ENCODE measurements at places on chromosomes 1 and 21.

- no peak for DNase-seq
These were observed 72.2 kb upstream of the LYST start for GRCh38 chr1:235938709-235939479.

DNA sequence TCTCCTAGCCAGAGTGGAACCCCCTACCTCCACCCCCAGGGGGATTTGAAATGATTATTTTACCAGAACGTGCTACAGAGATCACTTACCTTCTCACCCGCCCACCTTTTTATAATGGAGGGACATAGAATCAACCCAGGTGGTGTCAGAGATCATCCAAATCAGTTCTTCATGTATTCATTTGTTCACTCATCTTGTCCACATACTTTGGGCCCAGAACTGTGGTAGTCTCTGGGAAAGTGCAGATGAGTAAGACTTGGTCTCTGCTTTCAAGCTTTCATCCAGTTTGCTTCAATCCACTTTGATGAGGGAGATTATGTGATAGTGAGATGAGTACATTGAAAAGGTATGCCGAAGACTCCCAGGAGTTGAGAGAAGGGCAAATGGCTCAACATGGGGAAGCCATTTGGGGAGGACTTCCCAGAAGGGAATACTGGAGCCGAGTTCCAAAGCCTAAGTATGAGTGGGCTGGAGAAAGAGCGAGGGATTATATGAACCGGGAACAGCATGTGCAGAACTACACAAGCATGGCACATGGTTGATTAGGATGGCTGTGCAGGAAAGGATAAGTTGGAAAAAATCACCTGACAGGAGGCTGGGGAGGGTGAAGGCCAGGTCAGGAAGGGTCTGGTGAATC, 1.9 kb downstream of the FGGY start:
- DNase-seq, result no peak

DNA sequence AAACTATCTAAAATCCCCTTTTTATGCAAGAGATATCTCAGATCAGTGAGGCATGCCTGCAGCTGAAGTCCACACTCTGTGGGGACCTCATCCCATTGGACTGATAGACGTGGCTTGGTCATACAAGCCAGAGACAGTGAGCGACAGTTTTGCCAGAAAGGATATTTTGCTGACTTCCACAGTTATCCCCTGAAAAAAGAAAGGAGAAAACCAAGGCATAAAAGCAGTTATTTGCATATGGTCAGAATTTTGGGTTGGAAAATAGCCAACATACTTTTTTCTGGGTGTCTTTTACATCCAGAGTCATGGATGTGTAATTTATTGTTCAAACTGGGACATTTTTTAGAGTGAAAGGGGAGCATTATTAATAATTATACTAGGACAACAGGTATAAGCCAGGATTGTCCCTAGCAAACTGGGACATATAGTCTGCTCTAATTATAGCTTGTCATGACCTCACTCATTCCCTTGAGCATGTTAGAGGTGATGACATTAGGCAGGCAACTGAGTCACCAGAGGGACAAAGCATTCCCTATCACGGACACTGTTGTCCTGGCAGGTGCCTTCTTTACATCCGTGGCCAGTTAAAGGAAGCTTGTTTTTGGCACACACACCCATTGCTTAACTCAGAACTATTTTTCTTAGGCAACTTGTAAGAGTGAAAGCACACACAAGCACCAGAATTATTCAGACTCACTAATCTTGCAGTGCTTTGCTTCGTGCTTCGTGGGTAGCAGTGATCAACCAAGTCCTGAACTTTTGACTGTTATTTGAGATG, 65.5 kb downstream of the PRRX1 start:
- no peak for DNase-seq

GRCh38 chr1:50703240-50703639, 256.8 kb downstream of the FAF1 start:
- DNase-seq, result no peak

GRCh38 chr1:78254517-78254916, 208.8 kb downstream of the GIPC2 start:
- DNase-seq, result no peak

DNA sequence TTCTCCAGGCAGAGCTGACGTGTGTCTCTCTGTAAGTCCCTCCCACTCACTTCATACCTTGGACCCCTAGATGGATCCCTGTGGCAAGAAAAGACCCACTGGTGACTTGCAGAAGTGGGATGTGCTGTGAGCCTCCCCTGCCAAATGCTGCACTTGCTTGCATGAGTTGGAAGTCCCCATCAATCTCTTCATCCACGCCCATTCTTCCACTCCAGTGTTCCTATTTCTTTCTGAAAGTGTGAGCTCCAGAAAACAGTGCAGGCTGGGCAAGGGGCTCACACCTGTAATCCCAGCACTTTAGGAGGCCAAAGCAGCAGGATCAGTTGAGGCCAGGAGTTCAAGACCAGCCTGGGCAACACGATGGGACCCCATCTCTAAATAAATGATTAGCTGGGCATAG, 254.1 kb upstream of the IRF2BP2 start:
- DNase-seq, result no peak

DNA sequence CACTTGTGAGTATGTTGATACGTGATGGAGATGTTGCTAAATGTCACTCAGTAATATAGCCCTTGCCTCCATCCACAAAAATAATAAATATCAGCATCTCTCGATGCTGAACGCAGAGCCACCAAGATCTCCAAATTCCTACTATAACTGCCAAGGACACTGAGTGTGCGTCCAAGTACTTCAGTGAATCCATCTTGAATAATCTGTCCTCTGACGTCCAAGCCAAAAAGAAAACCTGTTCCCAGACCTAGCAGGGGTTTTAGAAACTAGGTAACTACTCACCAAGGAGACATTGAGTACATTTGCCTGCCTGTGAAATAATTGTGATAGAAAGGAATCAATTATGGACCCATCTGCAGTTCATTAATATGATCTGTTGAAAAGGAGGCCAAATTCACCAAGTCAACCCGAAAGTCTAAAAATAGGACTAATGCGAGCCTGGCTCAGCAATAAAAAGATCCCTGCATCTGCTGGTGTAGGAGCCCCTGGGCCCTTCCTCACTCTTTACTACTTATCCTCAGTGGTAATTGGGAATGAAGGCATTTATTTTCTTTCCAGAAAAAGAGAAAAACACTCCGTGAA, 226.9 kb upstream of the IRF2BP2 start:
- no peak for DNase-seq

GRCh38 chr1:207069061-207069460, 16.0 kb downstream of the PFKFB2 start:
- DNase-seq, result no peak

DNA sequence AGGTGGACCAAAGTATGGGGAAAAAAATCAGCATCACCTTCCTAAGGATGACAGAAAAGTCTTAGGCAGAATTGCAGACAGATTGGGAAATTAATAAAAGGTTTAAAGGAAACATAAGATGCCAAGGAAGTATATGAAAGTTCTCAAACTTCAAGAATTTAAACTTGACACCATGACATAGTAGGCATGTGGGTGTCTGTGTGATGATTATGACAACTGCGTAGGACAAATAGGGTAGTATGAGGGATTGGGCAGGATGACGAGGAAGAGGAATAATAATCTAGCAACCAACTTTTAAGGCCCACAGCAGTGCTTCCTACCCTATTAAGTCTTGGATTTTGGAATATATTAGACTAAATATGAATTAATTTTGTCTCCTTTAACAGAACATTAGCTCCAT, 52.4 kb downstream of the HNRNPR start:
- DNase-seq, result no peak

GRCh38 chr1:77524038-77524437, 158.4 kb downstream of the ZZZ3 start:
- DNase-seq, result no peak

- DNase-seq, result no peak
These were observed 60.2 kb upstream of the CFAP126 start for GRCh38 chr1:161427733-161428516.

- DNase-seq, result peak; percentile 76
These were observed 3.2 kb downstream of the ATP8B2 start for GRCh38 chr1:154328318-154329151.

- no peak for DNase-seq
These were observed 264.0 kb downstream of the CTH start for GRCh38 chr1:70674941-70675685.

DNA sequence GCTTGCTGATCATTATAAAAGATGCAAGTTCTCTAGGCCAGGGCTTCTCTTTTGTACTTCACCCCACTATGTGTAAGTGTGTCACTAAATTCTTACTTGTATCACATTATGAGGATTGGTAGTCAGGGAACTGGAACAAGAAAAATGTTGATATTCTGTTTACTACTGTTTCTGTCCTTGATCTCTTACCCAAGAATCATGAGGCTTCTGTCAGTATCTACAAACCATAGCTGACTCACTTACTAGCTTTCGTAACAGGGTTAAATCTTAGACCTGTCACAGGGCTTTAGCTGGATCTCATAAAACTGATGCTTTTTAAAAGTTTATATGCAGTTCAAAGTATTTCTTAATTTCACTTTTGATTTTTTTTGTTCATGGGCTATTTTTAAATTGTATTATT, 681.2 kb downstream of the PLPP3 start:
- no peak for DNase-seq

- DNase-seq, result no peak
These were observed 355.1 kb downstream of the GPATCH2 start for GRCh38 chr1:217275655-217276398.

DNA sequence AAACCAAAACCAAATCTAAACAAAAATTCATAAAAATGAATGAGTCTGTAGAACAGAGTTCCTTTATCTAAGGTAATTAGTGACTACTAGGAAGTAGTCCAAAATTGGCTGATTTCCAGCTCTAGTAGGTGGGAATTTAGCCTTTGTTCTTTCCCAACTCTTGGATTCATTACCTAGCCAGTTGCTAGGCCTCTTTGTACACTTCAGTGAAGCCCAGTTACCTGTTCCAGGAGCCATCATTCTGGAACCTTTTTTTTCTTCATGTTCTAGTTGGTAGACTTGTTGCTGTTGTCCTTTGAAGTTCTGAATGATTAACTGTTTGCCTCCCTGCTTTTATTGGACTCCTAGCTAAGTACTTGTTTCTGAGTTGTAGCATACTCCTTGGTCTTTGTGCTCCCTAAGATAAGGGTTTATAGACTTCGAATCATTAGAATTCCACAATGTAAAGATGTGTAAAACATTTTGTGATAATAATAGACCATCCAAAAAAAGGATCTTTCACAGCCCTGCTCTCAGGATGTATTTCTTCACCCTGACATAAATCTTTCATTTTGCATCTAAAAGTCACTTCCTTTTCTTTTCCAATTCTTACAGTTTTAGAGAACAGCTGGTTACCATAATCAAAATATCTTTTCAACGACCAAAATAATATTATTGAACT, 9.8 kb downstream of the PLA2G4A start:
- no peak for DNase-seq

DNA sequence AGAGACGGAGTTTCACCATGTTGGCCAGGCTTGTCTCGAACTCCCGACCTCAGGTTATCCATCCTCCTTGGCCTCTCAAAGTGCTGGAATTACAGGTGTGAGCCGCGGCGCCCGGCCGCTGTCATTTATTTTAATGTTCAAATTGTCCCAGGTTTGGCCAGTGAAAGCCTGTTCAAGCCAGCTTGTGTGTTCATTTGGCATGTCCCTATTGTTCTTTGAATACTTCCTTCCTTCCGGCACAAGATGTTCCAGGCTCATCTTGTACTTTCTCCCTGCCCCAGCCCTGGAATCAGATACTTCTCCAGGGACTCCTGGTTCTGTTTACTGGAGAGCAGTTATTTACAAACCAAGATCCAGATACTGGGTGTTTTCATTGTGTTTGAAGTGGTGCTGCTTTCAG, 37.0 kb downstream of the ZBTB8B start:
- DNase-seq, result no peak

DNA sequence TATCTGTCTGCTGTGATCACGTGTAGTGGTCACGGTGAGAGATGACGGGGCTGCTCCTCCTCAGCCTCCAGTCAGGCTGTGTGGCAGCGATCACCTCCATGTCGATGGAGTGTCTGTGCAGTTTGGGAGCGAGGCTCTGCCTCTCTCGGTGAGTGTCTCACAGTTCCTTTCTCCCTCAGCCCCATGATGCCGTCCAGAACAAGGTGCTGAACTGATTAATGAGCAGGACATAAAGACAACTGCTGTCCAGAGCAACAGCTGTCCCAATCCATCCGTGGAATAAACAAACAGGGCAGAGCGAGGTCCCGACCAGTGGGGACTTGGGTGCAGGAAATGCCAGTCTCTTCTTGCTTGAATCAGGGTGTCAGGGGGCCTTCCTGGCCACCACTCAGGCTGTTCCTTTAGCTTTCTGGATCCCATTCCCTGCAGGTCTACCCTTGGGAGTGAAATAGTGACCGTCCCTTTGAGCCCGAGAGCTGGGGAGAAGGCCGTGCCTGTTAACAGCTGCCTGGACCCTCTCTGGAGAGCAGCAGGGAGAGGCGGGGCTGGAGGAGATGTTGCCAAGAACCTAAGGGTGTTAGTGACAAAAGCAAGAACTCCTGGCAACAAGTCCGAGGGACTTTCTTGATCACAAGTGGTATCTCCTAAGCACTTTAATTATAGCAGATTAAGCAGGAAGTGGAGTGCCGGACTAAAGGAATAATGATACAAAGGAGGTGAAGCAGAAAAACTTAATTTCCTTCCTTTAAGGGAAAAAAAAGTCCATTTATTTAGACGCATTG, 443.9 kb downstream of the KIF26B start:
- DNase-seq, result no peak

GRCh38 chr1:82762829-82763532, 962.2 kb downstream of the ADGRL2 start:
- no peak for DNase-seq

- DNase-seq, result no peak
These were observed 8.8 kb downstream of the FCRLB start for GRCh38 chr1:161730050-161730564.

DNA sequence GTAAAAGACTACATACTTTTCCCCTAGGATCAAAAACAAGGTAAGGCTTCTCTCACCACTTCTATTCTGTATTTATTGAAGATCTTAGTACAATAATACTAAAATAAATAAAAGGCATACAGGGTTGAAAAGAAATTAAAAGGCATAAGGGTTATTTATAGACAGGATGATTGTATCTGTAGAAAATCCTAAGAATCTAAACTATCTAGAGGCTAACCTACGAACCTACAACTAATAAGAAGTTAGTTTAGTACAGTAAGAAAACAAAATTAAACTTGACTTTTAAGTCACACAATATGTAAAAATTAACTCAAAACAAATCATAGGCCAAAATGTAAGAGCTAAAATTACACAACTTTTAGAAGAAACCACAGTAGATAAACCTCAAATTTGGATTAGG, 50.4 kb upstream of the ADAM30 start:
- DNase-seq, result no peak

DNA sequence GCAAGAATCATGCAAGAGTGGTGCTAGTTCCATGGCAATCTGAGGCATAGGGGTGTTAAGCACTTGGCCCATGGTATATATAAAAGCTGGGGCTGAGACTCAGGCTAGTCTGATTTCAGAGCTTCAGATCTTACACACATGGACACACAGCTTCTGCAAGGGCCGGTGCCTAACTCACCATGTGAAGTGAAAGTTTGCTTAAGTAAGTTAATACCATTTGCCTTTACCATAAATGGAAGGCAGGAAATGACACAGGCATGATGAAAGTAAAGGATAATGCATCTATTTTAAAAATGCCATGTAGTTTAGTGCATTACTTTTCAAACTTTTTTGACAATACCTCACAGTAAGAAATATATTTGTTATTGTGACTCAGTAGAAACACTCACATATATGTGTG, 122.6 kb downstream of the KCNJ6 start:
- DNase-seq, result no peak

GRCh38 chr1:178362747-178363146, 134.0 kb downstream of the CLEC20A start:
- DNase-seq, result no peak

GRCh38 chr1:179128520-179128919, 46.6 kb downstream of the TOR3A start:
- no peak for DNase-seq
